ENCODE measurements at places on chromosomes 16 and 17.

- DNase-seq, result peak; percentile 25
Measured at GRCh38 chr17:81097943-81098308, 63.0 kb downstream of the BAIAP2 start.

GRCh38 chr17:70286391-70286790 is 117.1 kb downstream of the KCNJ2 start:
- DNase-seq, result no peak

GRCh38 chr17:7932483-7932891 is 481 bp downstream of the CNTROB start:
- no peak for DNase-seq

GRCh38 chr16:19499481-19499880 is 22.4 kb downstream of the GDE1 start:
- DNase-seq, result no peak

- DNase-seq, result no peak
Measured at GRCh38 chr17:40552806-40553693, 12.2 kb downstream of the CCR7 start.

GRCh38 chr16:80034948-80035663 is 434.6 kb upstream of the MAF start:
- DNase-seq, result no peak

DNA sequence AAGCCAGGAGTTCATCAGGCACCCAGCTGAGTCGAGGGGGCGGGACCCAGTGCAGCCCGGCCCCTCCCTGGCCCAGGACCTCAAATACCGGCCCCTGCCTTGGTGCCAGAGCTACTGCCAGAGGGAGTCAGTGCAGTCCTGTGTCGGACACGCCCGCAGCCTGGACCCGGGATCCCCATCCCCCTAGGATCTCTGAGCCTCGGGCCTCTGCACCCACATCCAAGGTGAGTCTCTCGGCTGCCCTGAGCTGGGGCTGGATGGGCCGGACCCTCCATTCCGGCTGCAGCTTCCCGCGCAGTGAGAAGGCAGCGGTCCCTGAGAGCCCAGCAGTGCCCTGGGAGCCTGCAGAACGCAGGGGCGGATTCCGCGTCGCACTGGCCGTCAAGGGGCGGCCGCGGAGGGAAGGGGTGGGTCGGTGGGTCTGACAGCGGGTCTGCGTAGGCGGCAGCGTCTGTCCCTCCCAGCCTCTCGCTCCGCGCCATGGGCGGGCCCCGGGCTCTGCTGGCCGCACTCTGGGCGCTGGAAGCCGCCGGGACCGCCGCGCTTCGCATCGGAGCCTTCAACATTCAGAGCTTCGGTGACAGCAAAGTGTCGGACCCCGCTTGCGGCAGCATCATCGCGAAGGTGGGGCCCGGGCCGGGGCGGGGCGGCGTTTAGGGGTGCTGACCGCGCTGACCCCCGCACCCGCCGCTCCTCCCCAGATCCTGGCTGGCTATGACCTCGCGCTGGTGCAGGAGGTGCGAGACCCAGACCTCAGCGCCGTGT is at the start of gene DNASE1L2:
TSS of gene DNASE1L2 (plus strand) at position 108 of the 765 bp plus-strand sequence. CDS start at position 481, 373 bp downstream.
- DNase-seq, result no peak

- DNase-seq, result no peak
Measured at GRCh38 chr17:69222707-69223258, 5.8 kb downstream of the ABCA10 start.
